Activated naive CD4-positive, alpha-beta T cell (primary cell): ENCODE measurements at places on chromosomes 7 and 10.
A peak's percentile ranks its signal among the peaks of the same experiment; 100 is the strongest.

DNA sequence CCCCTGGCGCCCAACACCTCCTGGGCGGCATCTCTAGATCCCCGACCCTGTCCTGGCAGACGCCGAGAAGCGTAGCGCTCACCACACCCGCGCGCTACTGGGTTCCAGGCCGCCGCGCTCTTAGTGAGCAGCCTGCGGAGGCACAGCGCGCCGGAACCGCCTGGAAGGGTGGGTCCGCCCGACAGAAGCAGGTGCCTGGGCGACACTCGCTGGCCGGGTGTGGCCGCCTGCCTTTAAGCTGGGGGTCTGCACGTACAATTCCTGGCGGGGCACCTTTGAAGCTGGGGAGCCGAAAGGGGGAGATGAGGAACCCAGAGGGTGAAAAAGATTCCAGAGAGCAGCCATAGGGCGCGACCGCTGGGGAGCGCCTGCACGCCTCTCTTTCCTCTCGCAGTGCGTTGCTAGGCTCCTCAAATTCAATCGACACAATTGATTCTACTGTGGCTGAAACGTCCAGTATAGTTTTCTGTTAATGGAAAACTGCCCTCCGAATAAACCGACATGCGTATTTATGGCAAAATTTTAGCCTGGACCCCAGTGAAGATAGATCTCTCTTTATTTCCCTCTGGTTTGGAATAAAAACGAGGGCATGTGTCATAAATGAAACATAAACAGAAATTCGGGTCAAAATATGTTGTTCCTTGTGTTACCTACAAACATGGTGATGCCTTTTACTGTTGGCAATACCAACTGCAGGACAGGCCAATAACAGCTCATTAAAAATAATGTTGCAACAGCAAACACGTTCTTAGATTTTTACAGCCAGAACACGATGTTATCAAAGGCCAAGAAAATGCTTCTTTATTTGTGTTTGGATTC, 4.6 kb downstream of the HMX3 start:
- no peak for DNase-seq

GRCh38 chr7:101636822-101637623, 7.9 kb upstream of the MYL10 start:
- no peak for DNase-seq

DNA sequence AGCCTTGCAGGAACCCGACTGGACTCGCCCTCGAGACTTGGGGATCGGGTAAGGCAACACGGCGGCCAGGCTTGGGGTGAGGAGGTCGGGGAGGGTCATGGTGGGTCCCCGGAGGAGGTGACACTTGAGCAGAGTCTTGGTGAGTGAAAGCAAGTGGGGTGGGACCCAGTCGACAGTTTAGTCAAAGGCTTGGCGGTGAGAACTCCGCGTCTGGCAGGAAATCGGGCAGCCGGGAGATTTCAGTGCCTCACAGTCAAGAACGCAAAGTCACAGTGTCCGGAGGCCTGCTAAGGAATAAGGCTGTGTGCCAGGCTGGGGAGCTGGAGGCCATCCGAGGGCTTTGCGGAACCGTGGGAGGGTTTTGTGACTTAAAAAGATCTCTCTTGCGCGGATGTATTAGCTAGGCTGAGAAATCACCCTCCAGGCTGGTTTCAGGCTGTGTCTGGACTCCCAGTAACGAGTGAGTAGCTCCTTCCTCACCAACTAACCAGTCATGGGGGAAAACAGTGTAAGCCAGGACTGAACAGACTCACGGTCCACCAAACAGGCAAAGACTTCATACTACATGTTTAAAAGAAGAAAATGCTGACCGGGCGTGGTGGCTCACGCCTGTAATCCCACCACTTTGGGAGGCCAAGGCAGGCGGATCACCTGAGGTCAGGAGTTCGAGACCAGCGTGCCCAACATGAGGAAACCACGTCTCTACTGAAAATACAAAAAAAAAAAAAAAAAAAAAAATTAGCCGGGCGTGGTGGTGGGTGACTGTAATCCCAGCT, 613 bp downstream of the AP5Z1 start:
- peak; percentile 50 for DNase-seq

DNA sequence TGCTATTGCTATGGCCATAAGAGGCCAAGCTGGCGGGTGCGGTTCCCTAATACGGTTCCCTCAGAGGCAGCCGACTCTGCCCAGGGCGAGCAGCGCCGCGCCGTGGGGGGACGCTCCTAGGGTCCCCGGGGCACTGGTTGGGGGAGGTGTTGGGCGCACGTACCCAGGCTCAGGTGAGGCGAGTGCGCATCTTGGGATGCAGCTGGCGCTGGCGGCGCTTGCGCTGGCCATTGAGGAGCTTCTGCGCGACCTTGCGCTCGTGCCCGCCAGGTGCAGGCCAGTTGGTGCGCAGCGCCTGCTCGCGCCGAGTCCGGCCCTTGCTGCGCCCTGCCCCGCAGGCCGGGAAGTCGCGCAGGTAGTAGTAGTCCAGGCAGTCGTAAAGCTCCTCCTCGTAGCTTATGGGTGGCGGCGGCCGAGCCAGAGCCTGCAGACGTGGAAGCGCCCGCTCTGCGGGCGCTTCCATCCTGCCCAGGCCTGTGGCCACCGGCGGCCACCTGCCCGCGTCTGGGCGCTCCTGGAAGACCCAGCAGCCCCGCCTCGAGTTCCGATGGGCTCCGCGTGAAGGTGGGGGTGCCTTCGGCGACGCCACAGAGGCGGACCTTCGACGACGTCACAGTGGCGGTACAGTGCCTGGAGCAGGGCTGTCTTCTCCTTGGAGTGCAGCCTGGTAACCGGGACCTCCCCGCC, at the start of gene NUPR2:
TSS of gene NUPR2 (minus strand) at position 566 of the 687 bp plus-strand sequence. CDS start at position 463, 103 bp downstream.
- no peak for DNase-seq

GRCh38 chr10:133013463-133013862, 71.1 kb upstream of the CFAP46 start:
- no peak for DNase-seq

GRCh38 chr10:112136486-112137153, 46.9 kb downstream of the GPAM start:
- no peak for DNase-seq

DNA sequence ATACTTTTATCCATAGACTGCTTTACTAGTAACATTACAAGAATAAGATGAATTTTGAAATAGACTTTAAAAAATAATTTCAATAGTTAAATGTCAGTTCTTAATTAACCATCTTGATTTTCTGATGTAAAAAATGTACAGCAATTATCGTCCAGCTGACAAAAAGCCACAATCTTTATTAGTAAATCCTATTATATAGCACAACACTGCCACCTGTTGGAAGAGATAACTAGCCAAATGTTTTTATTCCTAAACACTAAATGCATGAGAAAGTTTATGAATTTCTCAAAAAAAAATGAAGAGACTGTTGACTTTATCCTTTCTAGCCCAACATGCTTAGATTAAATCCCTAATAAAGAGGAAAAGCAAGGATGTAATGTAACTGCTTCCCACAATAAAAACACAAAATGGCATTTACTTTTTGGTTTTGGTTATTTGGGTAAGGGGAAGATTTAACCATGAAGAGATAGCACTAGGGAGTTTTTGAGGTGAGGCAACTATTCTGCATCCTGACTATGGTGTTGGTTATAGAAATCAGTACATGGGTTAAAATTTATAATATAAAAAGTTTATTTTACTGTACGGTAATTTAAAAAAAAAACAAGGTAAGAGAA, 8.0 kb downstream of the COA1 start:
- no peak for DNase-seq

DNA sequence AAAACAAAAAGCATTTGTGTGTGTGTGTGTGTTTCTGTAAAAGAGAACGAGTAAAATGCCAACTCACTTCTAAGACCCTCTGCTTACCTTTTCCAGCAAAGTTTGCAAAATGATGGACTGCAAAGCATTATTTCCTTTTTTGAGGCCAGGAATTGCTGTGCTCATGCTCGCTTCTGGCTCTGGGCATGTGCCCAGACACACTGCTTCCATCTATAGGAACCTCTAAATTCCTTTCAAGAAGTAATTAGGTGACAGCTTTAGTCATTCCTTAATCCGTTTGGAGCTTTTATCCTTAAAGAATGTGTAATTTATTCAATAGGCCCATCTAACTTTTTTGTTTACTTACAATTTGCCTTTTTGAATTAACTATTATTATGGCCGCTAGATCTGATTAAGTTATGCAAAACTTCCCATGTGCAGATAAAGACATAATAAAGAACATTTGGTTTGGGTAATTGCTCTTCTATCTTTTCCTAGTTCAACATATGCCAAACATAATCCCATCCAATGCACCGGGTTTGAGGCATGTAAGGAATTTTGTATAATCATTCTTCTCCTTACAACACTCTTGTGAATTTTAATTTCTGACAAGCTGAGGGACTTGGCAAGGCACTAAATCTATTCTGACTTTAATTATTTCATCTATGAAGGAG, 34.7 kb downstream of the A1CF start:
- no peak for DNase-seq

DNA sequence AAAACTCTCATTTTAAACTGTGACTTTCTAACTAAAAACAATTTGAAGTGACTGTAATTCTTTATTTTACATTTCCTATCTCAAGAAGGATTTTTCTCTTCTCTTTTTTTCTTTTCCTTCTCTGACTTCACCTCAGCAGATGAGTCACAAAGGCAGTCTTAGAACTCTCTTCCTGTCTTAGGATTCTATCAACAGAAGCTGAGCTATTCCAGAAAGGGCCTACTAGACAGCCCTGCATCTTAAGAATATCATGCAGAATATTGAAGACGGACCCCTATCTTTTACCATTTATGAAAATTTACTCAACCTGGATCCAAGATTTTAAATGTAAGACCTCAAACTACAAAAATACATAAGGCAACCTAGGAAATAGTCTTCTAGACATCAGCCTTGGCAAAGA, 365.7 kb upstream of the SEMA3C start:
- DNase-seq, result no peak

GRCh38 chr10:19658131-19658530, 158.1 kb upstream of the PLXDC2 start:
- DNase-seq, result no peak

DNA sequence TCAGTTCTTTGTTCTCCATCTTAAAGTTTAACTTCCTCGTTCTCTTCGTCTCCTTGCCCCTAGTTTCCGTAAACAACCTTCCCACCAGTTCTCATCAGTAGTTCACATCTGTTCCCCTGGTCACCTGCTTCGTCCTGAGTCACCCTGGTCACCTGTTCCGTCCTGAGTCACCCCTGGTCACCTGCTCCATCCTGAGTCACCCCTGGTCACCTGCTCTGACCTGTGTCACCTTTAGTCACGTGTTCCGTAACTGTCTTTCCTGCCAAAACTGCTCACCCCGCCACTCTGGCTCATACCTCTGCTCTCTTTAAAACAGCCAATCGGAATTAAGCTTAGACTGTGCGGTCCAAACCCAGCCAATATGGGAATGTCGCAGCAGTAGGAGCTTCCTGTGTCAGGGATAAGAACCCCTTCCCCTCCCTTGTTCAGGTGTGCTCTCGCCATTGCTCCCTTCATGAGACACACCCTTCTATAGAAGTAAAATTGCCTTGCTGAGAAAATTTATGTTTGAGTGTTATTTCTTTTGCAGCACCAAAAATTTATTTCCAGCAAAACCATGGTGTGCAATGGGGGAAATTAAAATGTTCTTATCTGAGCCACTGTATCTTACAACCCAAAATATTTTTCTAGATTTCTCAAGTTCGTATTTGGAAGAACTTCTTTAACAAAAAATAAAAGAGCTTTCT, 112.2 kb downstream of the VIM start:
- DNase-seq, result no peak

DNA sequence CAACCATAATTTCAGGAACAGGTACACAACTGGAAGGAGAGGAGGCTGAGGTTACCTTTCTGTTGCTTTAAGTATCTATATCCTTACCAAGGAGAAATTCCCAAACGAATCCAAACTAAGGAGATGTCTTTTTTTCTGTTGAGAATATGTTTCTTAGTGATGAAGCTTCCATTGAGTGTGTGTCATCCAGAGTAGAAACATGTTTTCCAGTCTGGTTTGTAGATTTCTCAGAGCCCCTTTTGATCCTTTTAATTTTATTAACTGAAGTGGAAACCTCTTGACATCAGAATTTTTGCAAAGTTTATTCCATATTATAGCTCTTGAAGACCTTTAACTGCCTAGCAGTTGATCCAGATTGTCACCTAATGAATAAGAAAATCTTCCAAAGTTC, 207.1 kb upstream of the FERD3L start:
- no peak for DNase-seq

- DNase-seq, result no peak
These were observed 387.1 kb downstream of the INHBA start for GRCh38 chr7:41315764-41316163.

GRCh38 chr7:3134745-3135144, 91.1 kb upstream of the CARD11 start:
- DNase-seq, result no peak

DNA sequence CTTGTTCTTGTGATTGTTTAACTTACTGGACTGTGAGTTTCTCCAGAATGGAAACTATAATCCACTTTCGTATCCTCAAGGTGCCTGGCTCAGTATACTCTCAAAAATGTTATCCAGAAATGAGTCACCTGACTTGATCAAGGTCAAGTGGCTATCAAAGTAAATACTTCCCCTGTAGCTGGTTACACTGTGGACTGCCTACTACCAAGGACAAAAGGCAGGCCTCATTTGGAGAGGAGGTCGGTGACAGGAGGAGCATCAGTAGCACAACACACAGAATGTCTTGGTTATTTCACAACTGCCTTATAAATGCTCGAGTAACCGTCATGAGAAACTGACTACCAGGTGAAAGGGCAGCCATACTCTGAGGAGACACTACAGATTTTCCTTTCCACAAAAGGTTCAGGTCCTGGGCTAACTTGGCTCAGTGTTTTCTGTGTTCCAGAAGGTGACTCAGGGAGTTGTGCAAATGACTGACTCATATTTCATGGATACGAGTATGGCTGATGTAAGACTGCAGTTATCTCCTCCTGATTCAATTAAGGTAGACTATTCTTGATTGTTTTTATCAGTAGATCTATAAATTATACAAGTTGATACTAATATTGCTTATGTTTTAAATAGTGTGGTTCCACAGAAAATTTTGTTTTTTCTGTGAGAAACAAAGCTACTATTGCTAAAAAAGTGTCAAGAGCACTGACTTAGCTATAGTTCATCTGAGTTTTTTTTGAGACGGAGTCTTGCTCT, 4.2 kb upstream of the CCNY start:
- no peak for DNase-seq

GRCh38 chr10:126170371-126170770, 217.9 kb downstream of the ADAM12 start:
- no peak for DNase-seq

GRCh38 chr7:72223351-72223750, 188.8 kb downstream of the CALN1 start:
- no peak for DNase-seq

GRCh38 chr10:64091897-64092296, 570.7 kb downstream of the REEP3 start:
- no peak for DNase-seq

DNA sequence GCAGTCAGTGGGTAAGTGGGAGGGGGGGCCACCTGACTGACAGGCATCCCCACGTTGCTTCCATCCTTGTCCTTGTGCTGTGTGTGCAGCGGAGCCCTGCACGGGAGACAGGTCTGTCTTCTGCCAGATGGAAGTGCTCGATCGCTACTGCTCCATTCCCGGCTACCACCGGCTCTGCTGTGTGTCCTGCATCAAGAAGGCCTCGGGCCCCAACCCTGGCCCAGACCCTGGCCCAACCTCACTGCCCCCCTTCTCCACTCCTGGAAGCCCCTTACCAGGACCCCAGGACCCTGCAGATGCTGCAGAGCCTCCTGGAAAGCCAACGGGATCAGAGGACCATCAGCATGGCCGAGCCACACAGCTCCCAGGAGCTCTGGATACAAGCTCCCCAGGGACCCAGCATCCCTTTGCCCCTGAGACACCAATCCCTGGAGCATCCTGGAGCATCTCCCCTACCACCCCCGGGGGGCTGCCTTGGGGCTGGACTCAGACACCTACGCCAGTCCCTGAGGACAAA, 24.8 kb downstream of the TBATA start:
- DNase-seq, result no peak

GRCh38 chr7:83970081-83970480, 224.5 kb downstream of the SEMA3A start:
- DNase-seq, result no peak
